ENCODE measurements at places on chromosomes 16 and 17.

DNA sequence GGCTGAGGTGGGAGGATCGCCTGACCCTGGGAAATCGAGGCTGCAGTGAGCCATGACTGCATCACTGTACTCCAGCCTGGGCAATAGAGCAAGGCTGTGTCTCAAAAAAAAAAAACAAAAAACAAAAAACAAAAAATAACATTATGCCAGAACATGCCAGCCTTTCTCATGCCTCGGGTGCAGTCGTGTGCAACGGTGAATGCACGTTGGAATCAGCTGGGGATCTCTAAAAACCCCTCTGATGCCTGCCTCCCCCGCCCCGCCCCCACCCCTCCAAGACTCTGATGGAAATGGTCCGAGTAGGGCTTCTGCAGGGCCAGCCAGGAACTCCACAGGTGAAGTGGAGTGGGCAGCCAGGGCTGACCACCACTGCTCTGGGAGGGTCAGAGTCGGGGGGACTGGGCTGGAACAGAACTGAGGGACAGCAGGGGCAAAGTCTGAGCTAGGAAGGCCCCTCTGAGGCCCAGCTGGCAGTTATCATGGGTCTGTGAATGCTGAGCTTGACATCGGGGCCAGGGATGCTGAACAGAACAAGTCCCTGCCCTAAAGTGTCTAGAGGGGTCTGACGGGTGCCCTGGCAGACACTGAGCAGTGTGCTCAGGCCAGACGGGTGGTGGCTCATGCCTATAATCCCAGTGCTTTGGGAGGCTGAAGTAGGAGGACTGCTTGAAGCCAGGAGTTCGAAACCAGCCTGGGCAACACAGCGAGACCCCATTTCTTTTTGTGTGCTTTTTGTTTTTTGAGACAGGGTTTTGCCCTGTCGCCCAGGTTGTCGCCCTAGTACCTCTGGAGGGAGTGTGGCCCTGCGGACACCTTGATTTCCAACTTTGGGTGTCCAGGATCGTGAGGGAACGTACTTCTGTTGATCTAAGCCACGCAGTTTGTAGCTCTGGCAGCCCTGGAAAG, 193.4 kb upstream of the GSE1 start:
- DNase-seq: no peak

GRCh38 chr16:53542283-53542682, 39.3 kb upstream of the AKTIP start:
- DNase-seq: no peak

DNA sequence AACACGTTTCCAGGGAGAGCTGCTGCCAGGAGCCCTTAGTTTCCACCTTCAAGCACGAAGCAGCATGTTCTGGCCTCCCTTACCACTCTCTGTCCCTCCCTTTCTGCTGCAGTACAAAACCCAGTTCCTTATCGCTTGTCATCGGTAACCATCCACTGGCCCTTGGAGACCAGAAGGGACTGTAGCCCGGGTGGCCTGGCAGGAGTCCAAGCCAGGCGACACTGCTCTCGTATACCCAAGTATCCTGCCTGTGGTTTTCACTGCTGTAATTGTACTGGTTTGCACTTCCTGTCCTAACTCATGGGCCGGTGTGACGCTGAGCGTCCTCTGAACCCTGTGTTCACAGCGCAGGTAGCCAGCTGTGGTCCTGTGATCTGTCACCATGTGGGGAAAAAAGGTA, 81.1 kb downstream of the MAF start:
- DNase-seq: peak; percentile 62

DNA sequence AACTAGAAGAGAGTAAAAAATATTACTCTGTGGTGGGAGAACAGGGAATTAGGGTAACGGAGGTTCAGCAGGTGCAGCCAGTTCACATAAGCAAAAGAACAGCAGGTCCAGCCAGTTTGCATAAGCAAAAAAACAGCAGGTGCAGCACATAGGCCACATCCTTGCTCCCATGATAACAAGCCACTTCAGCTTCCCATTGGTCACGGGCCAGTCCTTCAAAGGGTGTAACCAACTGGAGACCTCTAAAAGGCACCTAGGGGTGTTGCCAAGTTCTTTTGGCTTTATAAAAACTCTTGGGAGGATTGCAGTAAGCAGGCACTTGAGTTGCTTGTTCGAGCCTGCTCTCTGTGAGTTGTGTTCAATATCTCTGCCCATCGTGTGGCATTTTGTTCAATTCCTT, 488.1 kb downstream of the XYLT1 start:
- DNase-seq: no peak

- no peak for DNase-seq
These were observed 6.0 kb downstream of the PDZD9 start for GRCh38 chr16:21994856-21995465.

DNA sequence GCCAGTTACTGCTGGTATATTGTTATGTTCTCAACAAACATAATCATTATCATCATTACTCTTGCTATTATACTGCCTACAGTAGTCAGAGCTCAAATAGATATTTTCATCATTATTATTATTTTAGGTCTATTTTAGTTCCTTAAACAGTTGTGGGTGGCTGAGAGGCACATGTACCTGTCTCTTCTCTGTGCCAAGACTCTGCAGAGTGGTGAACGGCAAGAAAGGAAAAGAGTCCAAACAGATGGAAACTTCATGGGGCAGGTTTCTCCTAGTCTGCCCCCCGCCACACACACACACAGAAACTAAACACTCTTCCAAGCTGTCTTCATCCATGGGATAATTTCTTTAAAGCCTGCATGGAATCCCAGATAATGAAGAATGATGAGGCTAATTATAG, 77.7 kb upstream of the CLEC3A start:
- DNase-seq: no peak

DNA sequence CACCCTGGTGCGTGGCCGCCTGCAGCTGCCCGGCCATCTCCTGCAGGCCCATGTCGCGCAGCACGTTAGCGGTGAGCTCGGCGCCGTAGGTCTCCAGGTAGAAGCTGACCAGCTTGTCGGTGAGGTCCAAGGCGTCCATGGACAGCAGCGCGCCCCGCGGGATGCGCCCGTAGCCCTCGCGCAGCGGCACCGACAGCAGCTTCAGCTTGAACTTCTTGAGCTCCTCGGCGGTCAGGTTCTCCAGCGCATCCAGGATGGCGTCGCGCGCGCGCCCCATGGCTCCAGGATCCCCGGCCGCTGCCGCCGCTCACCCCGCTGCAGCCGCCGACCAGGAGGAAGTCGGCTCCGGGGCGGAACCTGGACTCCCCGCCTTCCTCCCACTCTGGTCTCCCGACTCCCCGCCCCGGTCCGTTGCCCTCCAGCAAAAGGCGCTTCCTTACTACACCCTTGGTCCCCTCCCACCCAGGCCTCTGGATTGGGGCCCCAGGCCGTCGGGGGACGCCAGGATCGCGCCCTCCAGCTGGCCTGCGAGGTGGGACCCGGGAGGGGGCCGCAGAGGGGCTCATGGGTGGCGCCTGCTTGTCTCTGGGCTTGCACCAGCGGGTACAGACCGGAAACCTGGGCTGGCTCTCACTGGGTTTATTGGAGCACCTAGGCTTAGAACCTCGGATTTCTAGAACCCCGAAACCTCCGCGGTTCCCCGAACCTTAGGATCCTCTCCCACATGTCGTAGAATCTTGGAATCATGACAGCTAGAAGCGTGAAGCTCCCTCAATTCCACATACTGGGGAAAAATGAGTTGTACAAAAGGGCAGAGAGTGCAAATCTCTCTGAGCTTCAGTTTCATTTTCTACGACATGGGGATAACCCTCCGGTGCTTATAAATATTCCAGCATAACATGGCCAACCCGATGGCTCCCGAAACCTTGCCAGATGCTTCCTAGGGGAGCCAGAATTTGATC, at the start of gene PYCARD:
PYCARD (minus strand) TSS at position 347 of the 962 bp plus-strand sequence; CDS start at position 277, 70 bp downstream.
- peak; percentile 49 for DNase-seq

- DNase-seq: no peak
These were observed 95.8 kb upstream of the CORO6 start for GRCh38 chr17:29718446-29719039.

GRCh38 chr17:1731194-1731506, 6.6 kb downstream of the WDR81 start:
- no peak for DNase-seq

DNA sequence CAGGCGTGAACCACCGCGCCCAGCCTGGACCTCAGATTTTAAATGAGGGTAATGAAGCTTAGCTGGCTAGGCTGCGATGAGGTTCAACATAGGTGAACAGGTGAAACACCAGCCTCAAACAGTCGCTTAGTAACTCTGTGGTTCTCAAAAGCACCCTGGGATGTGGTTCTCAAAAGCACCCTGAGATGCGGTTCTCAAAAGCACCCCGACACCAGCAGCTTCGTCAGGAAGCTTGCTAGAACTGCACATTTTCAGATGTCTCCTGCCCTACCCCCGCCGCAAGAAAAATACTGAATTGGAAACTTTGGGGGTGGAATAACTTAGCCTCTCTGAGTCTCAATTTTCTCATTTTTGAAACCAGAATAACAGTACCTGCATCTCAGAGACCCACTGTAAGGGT, 86.7 kb upstream of the XYLT1 start:
- DNase-seq: no peak

DNA sequence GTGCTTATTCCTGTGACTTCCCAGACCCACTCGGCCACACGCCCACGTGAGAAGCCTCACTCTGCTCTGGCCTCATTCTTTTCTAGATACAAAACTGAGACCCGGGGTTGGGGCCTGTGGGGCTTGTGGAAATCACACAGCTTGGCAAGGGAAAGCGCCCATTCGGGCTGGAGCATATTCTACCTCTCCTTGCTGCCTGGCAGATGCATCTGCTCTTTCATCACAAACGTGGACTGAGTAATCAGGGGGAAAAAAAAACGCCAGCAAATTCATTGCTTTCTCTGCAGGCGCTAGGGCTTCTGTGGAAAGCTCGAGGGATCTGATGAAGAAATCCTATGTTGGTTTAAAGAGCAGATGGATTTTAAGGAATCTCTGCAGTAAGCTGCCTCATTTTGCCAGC, 44.4 kb downstream of the DNAH9 start:
- DNase-seq: no peak

- no peak for DNase-seq
These were observed 142.8 kb downstream of the GRIN2A start for GRCh38 chr16:10039220-10040096.

DNA sequence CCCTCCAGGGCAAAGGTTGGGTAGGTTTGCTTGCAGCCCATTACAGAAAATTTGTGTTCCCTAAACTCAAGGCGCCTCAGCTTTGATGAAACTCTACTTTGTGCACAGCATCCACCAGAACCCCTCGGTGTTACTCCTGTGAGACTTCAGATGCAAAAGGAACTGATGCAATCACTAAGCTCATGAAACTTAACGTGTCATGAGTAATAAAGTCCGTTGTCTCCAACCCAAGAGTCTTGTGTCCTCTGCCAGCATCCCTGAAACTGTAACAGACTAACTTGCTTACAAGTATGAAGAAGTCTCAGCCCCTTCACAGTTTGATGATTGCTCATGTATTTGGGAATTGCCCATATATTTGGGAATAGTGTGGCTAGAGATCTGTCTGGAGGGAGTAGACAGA, 74.8 kb upstream of the MARCHF10 start:
- no peak for DNase-seq

Measured in hematopoietic multipotent progenitor cell treated with erythropoietin and hydrocortisone succinate and interleukin-3 and kit ligand, for 8 days (in vitro differentiated cells).